ENCODE measurements at places on chromosomes 5 and 9.
A peak's percentile ranks its signal among the peaks of the same experiment; 100 is the strongest.

DNA sequence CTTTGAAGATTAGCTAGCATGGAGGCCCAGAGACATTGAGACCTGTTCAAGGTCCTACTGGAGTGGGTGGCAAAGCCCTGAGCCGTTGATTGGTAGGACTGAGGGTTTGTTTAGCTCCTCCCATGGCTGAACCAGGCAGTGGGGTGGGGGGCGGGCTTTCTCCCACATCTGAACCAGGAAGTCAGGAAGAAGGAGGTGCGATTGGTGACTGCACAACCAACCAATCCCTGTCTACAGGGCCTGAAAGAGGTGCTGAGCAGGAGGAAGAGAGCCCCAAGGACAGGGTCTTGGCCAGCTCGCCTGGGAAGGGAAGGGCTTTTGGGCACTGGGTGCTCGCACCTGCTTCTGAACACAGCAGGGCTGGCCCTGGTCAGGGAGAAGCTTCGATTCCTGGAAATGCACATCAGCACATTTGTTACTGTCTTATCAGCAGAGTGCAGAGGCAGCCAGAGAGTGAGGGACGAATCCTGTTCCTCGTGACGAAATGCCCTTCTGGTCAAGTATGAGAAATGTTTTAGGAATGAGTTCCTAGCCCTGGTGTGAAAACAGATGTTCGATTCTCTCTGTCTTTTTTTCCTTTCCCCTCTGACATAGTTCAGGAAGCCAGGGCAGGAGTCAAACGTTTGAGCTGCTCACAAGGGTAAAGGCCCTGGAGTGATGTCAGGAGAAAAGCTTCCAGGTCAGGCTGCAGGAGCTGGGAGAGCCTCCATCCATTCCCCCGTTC is 294.8 kb upstream of the KLF4 start:
- DNase-seq, result peak; percentile 27

- DNase-seq, result no peak
These were observed 147.9 kb upstream of the TBCA start for GRCh38 chr5:77924081-77924480.

- no peak for DNase-seq
These were observed 23.1 kb downstream of the CMYA5 start for GRCh38 chr5:79712741-79713140.

GRCh38 chr5:59592101-59592500 is 301.4 kb downstream of the PDE4D start:
- DNase-seq, result no peak
